ENCODE measurements at places on chromosomes 7 and 10. TPM values are rescaled to one million over a fixed set of nuclear protein-coding genes. Genes with fewer than 3 reads are reported as not detected.

DNA sequence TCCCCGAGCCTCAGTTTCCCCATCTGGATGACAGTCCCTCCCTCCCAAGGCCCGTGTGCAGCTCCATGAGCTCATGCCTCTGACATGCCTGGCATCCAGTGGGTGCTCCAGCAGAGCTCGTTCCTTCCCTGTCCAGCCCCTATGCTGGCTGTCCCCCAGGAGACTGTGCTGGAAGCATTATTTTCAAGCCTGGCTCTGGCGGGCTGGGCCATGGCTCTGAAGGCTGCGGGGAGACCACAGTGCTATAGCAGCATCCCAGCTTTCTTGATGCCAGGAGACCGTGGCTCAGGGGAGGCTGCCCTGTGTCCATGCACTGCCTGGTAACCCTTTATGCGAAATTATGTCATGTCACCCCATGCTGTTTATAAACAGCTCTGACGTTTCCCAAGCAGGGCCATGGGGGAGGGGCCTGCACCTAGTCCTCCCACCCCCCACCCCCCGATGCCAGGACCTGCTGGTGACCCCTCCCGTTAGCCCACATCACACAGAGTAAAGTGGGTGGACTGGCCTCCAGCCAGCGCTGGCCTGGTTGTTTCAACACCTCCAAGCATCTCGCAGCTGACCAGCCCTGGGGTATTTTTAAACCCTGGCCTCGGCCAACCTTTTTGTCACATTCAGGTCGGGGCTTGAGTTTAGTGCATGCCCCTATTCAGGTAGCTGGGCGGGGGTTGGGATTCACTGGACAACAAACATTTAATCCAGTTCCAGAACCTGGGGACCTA, 105.9 kb upstream of the ZNF716 start:
- H3K27me3 ChIP-seq, result no peaks in the 10 kb centered on the region
- no peaks in the 10 kb centered on the region for H3K36me3 ChIP-seq
- no peak overlapping the region for H3K4me3 ChIP-seq
- no peaks in the 10 kb centered on the region for H3K4me1 ChIP-seq

- no peak overlapping the region for H3K27ac ChIP-seq
- H3K4me1 ChIP-seq, result no peaks in the 10 kb centered on the region
- H3K36me3 ChIP-seq, result no peaks in the 10 kb centered on the region
- H3K4me3 ChIP-seq, result no peak overlapping the region
These were observed 21.7 kb upstream of the UCN3 start for GRCh38 chr10:5343092-5343491.

- no peaks in the 10 kb centered on the region for H3K4me1 ChIP-seq
- H3K27me3 ChIP-seq, result peaks cover 51% of the 10 kb centered on the region
- no peak for DNase-seq
- no peak overlapping the region for H3K27ac ChIP-seq
These were observed 33.7 kb upstream of the HECW1 start for GRCh38 chr7:43078794-43079193.

GRCh38 chr10:13352519-13352918, 4.4 kb upstream of the SEPHS1 start:
- H3K27ac ChIP-seq, result no peak overlapping the region
- no peak for DNase-seq
- H3K4me3 ChIP-seq, result no peak overlapping the region
- peaks cover 46% of the 10 kb centered on the region for H3K27me3 ChIP-seq
- no peaks in the 10 kb centered on the region for H3K36me3 ChIP-seq
- peaks cover 10% of the 10 kb centered on the region for H3K4me1 ChIP-seq

GRCh38 chr10:123622381-123622780, 43.8 kb upstream of the GPR26 start:
- H3K36me3 ChIP-seq, result no peaks in the 10 kb centered on the region

DNA sequence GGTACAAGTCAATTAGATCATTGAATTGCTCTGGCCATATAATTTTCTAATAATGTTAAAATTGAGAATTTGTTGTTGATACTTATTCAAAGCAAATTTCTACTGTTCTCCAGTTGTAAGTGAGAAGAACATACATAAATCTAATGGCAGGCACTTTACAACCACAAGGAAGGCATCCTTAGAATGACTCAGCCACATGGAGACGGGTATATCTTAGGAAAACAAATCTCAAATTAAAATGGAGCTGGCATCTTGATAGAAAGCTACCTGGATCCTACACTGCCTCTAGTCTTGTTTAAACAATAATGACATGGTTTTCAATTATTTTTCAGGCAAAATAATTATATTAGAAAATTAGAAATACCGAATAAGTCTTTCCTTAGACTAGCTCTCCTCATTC, 1183.7 kb upstream of the SORCS1 start:
- no peaks in the 10 kb centered on the region for H3K36me3 ChIP-seq
- no peak overlapping the region for H3K27ac ChIP-seq
- DNase-seq, result no peak
- H3K4me3 ChIP-seq, result no peak overlapping the region
- H3K27me3 ChIP-seq, result no peaks in the 10 kb centered on the region
- H3K4me1 ChIP-seq, result no peaks in the 10 kb centered on the region

The MYL10 gene
- 0.52 TPM for total RNA-seq

GRCh38 chr7:26729150-26729775, 135.1 kb downstream of the SKAP2 start:
- no peak overlapping the region for H3K27ac ChIP-seq
- H3K4me3 ChIP-seq, result no peak overlapping the region
- no peak for DNase-seq
- peaks cover 2% of the 10 kb centered on the region for H3K36me3 ChIP-seq
- H3K27me3 ChIP-seq, result peaks cover 47% of the 10 kb centered on the region

GRCh38 chr10:108362961-108363360, 1198.5 kb upstream of the SORCS1 start:
- H3K27ac ChIP-seq, result no peak overlapping the region
- H3K27me3 ChIP-seq, result no peaks in the 10 kb centered on the region
- DNase-seq, result no peak
- no peaks in the 10 kb centered on the region for H3K36me3 ChIP-seq

The ANLN gene
- total RNA-seq, result 33.5 TPM

- no peak for DNase-seq
- H3K36me3 ChIP-seq, result peaks cover 4% of the 10 kb centered on the region
- H3K4me3 ChIP-seq, result no peak overlapping the region
- H3K27me3 ChIP-seq, result no peaks in the 10 kb centered on the region
- no peak overlapping the region for H3K27ac ChIP-seq
- no peaks in the 10 kb centered on the region for H3K4me1 ChIP-seq
These were observed 3.3 kb downstream of the MMP21 start for GRCh38 chr10:125772112-125772863.

DNA sequence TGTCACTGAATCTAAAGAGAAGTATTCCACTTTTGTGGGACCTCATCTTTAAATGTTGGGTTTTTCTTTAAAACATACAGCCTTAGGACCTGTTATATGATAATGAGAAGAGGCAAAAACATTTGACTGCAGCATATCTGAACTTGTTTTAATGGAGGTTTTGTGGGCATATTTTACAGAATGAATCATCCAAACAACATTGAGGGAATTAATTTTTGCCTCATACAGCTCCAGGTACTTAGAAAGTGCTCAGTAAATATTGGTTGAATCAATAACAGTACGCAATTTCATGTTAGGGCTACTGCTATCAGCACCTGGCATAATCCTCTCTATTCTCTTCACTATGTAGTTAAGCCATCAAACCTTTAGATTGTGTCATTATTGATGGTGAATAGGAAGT, 115.9 kb downstream of the MALRD1 start:
- no peak overlapping the region for H3K4me3 ChIP-seq
- DNase-seq, result no peak
- H3K36me3 ChIP-seq, result no peaks in the 10 kb centered on the region
- H3K4me1 ChIP-seq, result no peaks in the 10 kb centered on the region
- H3K27ac ChIP-seq, result no peak overlapping the region

DNA sequence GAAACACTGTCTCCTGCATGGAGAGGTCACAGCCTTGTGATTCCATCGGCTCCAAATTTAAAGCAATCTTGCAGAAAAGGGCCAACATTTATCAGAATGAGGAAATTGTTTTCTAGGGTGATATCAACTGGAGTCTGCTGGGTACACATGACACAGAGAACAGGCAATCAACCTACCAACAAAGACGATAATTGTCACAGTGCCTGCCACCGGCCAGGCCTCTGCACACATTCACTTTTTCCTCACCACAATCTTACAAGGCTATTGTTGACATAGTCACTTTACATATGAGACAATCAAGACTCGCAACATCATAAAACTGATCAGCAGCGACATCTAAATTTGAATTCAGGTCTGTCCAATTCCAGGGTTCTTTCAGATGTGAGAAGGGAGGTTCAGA, 189.4 kb downstream of the KCNMA1 start:
- no peak overlapping the region for H3K4me3 ChIP-seq
- no peaks in the 10 kb centered on the region for H3K27me3 ChIP-seq
- H3K36me3 ChIP-seq, result peaks cover 2% of the 10 kb centered on the region
- H3K27ac ChIP-seq, result no peak overlapping the region

The LIPM gene
- total RNA-seq, result not detected

The CNPY1 gene
- total RNA-seq, result not detected

DNA sequence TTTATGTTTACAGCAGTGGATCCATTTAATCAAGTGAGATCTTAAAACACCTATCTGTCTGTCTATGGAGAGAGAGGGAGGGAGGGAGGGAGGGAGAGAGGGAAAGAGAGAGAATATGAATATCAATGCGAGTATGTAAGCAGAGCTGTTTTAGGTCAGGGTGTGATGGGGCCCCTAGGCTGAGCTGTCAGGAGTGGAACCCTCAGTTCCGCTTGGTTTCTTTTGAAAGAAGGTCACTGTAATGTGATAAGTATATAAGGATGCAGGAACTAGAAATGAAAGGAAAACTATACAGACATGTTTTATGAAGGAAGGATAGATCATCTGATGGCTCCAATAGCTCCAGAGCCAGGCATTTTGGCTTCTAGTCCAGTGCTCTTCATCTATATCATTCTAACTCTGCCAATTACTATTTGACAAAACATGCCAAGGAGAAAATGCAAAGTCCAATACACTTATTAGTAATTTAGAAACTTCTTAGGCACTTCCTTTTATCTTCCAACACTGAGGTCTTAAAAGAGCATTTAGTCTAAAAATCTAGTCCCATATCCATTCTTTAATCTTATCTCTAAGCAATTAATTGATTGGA, 70.3 kb downstream of the NRCAM start:
- H3K36me3 ChIP-seq, result no peaks in the 10 kb centered on the region
- H3K27me3 ChIP-seq, result no peaks in the 10 kb centered on the region
- no peaks in the 10 kb centered on the region for H3K4me1 ChIP-seq
- DNase-seq, result no peak

DNA sequence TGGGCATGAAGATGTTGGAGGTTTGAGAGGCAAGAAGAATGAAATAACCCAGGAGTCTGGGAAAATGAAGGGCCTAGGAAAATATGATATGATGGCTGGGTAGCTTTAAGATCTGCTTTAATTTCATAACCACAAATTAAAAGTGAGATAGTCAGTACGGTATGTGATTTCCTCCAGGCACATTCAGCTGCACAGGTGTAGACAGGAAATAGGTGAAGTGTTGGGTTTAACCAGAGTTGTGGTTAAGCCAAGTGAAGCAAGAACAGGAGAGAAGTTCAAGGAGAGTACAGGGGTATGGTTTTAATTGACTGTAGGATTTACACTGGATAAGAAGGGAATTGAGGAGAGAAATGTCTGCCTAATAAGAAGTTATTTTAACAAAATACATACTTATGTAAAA, 2.6 kb downstream of the PNLIPRP3 start:
- H3K4me1 ChIP-seq, result no peaks in the 10 kb centered on the region
- H3K27me3 ChIP-seq, result peaks cover 18% of the 10 kb centered on the region
- no peaks in the 10 kb centered on the region for H3K36me3 ChIP-seq
- no peak overlapping the region for H3K27ac ChIP-seq
- DNase-seq, result no peak
- H3K4me3 ChIP-seq, result no peak overlapping the region

DNA sequence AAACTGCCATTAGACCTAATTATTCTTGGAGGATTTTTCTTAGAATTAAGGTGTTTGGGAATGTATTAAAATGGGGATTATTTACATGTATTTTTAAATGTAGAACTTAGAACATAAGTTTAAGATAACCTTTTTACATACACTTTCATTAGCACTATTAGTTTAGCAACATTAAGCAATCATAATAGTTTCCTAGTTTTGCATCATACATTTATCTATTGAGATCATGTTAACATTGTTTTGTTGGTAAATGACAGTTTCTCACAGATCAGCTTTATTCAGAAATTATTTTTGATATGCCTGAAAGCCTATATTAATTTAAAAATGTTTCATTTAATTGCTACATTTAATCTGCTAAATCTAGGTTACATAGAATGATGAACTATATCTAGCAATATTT, 189.7 kb upstream of the PPP1R3A start:
- no peak overlapping the region for H3K4me3 ChIP-seq
- no peak for DNase-seq
- H3K4me1 ChIP-seq, result peaks cover 53% of the 10 kb centered on the region
- no peaks in the 10 kb centered on the region for H3K27me3 ChIP-seq
- peaks cover 6% of the 10 kb centered on the region for H3K36me3 ChIP-seq
- no peak overlapping the region for H3K27ac ChIP-seq

- H3K4me3 ChIP-seq, result no peak overlapping the region
- no peaks in the 10 kb centered on the region for H3K4me1 ChIP-seq
- H3K27me3 ChIP-seq, result no peaks in the 10 kb centered on the region
- DNase-seq, result no peak
- H3K27ac ChIP-seq, result no peak overlapping the region
These were observed 811.2 kb downstream of the TYW1 start for GRCh38 chr7:67807826-67808225.

Measured in osteocyte (in vitro differentiated cells).